ENCODE measurements at places on chromosomes 13 and 19. TPM values are rescaled to one million over a fixed set of nuclear protein-coding genes. Genes with fewer than 3 reads are reported as not detected.

DNA sequence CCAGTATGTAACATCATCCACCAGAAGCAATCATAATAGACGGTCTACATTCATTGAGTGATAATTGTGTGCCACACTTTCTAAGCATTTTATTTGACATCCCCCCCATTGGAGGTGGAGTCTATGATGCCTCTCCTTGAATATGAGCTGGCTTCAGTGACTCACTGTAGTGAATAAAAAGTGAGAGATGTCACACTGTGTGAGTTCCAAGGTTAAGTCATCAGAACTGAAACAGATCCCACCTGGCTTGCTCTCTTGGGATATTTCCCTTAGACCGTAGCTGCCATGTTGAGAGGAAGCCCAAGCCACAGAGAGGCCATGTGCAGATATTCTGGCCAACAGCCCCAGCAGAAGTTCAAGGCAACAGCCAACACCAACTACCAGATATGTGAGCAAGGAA lies 12.6 kb downstream of the RTBDN start:
- DNase-seq = peak; percentile 39

DNA sequence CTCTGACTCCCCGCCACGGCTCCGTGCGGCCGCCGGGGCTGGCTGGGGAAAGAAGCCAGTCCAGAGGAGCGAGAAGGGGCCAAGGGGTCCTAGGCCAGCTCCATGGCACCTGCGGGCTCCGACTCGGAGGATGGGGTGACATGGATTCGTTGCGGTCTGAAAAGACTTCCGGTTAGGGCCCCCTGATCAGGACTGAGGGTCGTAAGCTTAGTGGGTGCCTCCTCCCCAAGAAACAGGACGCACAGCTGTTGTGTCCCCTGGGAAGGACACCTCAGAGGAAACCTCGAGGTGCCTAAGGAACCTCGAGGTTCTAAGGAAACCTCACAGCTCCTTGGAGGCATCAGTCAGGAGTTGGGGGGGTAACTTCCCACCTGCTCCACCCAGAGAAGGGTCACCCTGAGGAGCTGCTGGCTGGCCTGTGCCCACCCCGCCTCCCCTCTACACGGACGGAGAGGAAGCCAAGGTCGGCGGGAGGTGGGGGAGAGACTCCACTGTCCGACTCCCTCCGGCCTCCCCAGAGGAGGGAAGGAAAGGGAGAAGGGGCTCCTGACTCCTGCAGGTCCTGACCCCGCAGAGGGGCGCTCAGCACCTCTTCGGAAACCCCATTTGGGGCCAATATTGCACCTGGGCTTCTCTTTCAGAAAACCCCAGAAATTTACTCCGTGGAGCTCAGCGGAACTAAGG lies 855 bp downstream of the ATP12A start:
- no peak for DNase-seq

DNA sequence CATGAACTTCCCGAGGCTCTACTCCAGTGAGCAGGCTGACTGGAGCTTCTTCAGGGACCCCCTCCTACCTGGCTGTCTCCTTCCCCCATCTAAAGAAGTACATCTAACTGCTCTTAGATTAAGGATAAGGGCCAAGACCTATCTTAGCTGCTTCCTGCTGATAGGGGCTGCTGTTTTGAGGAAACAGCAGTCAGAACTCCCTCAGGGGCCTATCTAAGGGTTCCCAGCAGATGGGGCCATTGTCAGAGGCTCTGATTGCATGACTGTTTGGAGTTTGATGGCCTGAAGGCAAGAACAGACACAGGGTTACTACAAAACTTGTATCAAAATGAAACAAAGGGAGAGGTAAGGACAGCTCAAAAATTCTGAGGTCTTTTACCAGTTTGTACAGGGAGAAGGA lies 2636.9 kb upstream of the PCDH20 start:
- DNase-seq = no peak

The WDR88 gene
- not detected for total RNA-seq

The C3 gene
- 1.3 TPM for total RNA-seq

Data from bronchial epithelial cell (primary cell).